Mesenteric fat pad (tissue), 1 donor: ENCODE measurements at places on chromosomes 11 and 22. TPM values are rescaled to one million over a fixed set of nuclear protein-coding genes. Genes with fewer than 3 reads are reported as not detected.

Gene TREH
- not detected for total RNA-seq

Gene ANO9
- total RNA-seq = 1.2 TPM

DNA sequence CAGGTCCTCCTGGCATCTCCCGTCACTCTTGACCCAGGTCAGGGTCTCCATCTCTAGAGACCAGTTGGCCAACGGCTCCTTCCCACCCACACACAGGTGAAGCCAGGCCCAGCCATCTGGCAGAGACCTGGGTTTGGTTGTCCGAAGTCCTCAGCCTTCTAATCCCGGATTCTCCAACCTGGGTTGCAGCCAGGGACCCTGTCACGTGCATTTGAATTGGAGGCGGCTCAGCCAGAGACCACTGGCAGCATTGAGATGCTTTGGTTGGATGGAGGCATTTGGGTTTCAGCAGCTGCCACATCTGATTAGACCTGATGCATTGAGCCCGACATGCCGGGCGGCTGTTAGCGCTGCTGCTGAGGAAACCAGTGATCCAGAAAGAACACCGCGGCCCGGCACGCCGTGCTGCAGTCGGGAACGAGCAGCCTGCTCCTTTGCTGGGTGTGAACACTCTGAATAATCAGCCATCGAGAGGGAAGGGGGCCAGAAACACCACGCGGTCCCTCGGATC lies 163.2 kb downstream of the BRD1 start:
- peak; percentile 84 for DNase-seq

- no peak for DNase-seq
Observed at GRCh38 chr22:42217019-42217751, 53.3 kb downstream of the TCF20 start.

Gene ART5
- total RNA-seq = not detected

GRCh38 chr22:29509298-29509697 lies 29.3 kb downstream of the NEFH start:
- DNase-seq = no peak

DNA sequence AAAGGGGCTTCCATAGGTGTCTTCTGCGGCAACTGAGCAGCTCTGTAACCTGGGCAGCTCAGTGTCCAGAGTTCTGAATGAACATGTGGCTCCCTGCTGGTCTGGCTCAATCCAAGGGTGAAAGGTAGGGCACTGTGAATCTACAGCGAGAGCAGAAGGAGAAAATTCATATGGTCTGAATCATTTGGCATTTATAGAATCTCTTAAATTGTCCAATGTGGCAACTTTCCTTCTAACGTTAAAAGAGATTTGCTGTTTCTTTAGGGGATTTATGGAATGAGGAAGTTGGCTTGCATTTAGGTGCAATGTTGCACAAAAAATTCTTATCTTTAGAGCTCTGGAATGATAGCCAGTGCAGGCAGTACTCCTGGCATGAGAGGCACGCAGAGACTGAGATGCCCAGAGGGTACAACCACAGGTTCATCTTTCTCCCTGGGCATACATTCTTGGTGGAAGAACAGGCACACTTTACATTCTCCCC lies 17.0 kb downstream of the ATXN10 start:
- DNase-seq = no peak

Gene MS4A4A
- 115 TPM for total RNA-seq

Gene F2
- total RNA-seq = not detected

Gene ENTHD1
- not detected for total RNA-seq

GRCh38 chr11:115605871-115606497 lies 101.8 kb upstream of the CADM1 start:
- no peak for DNase-seq

DNA sequence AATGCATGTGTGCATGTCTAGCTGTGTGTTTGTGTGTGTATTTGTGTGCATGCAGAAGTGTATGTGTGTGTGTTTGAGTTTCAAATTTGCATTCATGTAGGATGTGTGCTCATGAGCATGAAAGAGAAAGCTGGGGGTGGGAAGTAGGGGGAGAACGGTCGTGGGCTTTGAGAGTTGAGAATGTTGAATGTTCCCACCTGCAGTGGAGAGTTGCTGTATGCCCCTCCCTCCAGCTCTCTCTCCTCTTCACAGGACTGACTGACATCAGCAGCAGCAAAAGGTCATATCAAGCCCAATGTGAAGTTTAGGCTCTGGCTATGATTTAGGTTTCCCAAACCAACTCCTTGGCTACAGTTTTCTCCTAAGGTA lies 63.8 kb upstream of the RRAS2 start:
- no peak for DNase-seq

DNA sequence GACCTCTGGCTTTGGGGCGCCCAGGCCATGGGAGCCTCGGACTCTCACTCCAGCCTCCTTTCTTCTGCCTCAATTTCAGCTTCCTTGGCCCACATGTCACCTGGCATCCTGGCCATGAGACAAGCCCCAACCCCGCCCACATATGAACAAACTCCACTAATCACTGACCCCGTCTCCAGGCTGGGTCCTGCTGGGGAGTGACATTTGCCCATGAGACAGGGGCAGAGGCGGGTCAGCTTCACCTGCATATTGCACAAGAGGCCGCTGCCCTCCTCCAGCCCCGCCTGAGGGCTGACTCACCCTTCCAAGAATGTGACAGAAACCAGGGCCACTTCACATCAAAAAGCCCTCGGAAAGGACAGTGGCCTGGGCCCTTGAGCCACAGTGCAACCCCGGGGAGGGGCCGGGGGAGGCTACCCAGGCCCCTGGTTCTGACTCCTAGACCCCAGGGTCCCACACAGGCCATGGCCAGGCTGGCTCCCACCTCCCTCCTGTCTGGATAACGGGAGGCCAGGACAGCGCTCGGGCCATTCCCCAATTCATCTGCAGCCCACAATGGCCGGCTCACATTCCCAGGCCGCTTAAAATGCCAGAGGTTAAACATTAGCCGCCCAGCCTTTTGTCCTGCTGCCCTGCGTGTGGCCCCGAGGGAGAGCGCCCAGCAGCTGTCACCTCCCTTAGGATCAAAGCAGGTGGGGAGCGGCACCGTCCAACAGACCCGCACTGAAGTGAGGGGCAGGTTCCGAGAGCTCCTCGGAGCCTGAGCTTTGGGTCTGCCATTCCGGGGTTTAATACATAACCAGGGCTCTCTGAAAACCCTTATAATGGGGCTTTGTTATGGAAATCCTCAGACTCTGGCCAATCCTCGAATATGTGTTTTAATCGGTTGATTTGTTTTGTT lies 42.3 kb downstream of the TRMU start:
- DNase-seq = no peak

Gene ADAMTS15
- 61.2 TPM for total RNA-seq

GRCh38 chr11:127926721-127927120 lies 660.6 kb downstream of the ETS1 start:
- no peak for DNase-seq

Gene TMEM191B
- 0.84 TPM for total RNA-seq

GRCh38 chr11:35725885-35726284 lies 63.3 kb downstream of the TRIM44 start:
- DNase-seq = no peak

- peak; percentile 41 for DNase-seq
Observed at GRCh38 chr11:2211113-2211971, 39.7 kb upstream of the TH start.

GRCh38 chr22:23874871-23875270 lies 17.2 kb downstream of the SLC2A11 start:
- DNase-seq = no peak

Gene BLID
- 0.67 TPM for total RNA-seq

- DNase-seq = no peak
Observed at GRCh38 chr11:35336726-35337125, 82.6 kb downstream of the SLC1A2 start.

DNA sequence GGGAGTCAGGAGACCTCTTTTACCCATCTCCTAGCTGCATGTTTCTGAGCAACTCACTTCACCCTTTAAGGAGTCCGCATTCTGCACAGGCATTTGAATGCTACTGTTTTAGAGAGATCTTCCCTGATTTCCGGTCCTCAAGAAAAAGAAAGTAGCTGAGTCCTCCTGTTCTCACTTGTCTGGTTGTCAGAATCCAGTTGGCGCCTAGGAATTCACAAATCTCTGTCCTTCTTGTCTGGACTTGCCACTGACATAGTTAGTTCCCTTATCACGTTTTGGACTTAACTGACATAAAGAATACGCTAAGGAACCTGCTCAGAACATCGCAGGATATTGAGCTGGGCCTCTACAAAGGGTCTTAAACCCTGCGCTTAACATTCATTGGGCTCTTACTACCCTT lies 61.3 kb upstream of the OR5P2 start:
- no peak for DNase-seq

Gene RAB3IL1
- total RNA-seq = 36.5 TPM

DNA sequence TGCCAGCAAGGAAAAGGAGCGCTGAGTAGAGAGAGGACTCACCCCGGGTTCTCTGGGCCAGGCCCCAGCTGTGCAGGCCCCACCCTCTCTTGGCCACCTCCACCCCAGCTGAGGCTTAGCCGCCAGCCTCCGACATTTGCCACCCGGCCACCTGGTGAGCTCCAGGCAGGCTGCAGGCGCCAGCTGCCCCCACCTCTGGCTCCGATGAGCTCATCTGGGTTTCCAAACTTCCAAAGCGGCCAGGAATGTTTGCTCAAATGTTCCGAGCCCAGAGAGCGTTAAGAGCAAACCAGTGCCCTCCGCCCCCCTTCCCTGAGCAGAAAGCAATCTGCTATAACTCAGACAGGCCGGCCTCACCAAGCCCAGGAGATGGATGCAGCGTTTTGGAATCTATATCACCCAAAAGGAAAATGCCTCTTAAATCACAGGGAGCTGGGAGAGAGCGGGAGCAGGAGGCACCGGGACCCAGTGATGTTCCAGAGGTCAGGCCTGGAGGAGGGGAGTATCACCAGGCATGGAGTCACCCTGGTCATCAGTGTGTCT lies 9.1 kb upstream of the MN1 start:
- no peak for DNase-seq

GRCh38 chr11:113578033-113578380 lies 102.8 kb upstream of the DRD2 start:
- DNase-seq = no peak

Gene LMO1
- not detected for total RNA-seq

DNA sequence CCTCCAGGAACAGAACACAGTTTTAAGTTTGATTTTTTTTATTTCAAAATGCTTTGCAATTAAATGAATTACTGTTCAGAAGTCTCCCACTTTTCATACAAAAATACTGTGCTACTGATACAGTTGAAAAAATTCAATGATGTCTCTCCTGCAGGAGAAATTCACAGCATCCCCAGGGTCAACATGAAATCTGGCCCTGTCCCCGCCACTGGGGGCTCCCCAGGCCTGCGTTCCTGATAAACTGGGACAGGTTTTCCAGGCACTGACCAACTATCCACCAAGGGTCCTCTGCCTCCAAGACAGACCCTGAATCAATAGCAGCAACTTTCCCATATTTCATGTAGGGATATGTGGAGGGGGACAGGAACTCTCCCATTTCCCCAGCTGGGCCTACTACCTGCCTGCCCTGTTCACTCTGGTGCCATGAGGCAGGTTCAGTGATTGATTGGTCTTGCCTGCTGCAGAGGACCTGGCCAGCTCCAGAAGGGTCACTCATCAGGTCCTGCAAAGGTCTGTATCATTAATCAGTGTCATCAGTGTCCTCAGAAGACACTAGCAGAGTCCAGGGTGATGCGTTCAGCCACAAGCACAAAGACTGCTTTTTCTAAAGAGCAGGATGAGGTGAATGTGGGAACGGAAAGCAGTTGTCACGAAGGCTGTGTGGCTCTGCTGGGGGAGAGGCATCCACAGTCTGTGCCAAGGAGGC lies 43.4 kb downstream of the PISD start:
- DNase-seq = no peak

Gene TRPM5
- total RNA-seq = not detected

- DNase-seq = no peak
Observed at GRCh38 chr22:24077416-24077815, 66.3 kb downstream of the CABIN1 start.

DNA sequence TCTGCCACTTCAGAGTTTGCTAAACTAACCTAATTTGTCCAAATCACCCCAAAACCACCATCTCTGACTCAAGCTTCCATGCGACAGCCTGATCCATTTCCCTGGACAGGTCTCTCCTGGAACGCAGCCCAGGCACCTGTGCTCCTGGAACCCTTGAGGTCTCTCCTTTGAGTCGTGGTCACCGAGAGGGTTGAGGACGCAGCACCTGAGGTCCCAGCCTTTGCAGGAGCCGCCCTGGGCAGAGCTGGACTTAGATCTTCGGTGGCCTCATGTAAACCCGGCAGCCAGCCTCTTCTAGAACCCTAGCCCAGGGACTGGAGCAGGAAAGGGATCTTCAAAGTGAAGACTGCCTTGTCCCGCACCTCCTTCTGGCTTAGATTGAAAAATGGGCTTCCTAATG lies 37.6 kb downstream of the ASRGL1 start:
- no peak for DNase-seq

GRCh38 chr11:123316003-123316402 lies 114.1 kb upstream of the GRAMD1B start:
- no peak for DNase-seq

- no peak for DNase-seq
Observed at GRCh38 chr11:6664551-6664950, 8.9 kb upstream of the DCHS1 start.

Gene DEUP1
- total RNA-seq = not detected

GRCh38 chr11:35554491-35555437 lies 29.3 kb upstream of the PAMR1 start:
- DNase-seq = no peak

Gene DNAJB7
- not detected for total RNA-seq

Gene ABCC8
- total RNA-seq = 0.58 TPM

DNA sequence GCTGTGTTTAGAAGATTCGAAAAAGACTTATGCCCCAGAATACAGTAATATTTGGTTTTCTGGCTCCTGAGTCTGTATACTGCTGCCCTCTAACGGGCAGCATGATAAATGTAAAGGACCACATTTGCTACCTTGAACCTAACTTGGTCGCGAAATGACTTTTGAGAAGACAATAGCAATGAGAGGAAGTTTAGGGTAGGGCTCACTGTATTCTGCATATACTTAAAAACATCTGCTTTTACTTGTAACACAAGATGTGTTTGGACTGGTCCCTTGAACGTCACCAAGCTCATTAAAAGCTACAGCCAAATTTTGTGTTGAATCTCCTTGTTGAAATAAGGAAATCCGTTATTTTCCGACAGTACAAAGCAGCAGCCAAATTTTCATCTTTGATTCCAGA lies 309.1 kb downstream of the SWAP70 start:
- DNase-seq = no peak

DNA sequence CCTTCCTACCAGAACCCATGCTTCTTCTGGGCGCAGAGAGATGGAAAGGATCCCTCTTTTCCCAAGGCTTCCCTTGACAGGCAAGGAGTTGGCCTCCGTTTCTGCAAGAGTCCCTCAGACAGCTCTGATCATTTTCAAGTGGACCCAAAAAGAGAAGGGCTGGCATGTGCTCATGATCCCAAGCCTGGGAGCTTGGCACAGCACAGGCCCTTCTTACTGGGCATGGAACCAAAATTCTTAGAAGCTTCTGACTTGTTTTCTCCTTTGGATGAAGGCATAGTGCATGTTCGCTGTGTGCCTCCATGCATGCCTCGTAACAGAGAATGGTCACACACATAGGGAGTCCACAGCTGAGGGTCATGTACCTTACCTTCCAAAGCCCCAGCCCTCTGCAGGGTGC lies 449.6 kb downstream of the MIAT start:
- no peak for DNase-seq

Gene LINC01488
- total RNA-seq = not detected

Gene NLRP10
- total RNA-seq = not detected
